ENCODE measurements at places on chromosomes 3 and 15. TPM values are rescaled to one million over a fixed set of nuclear protein-coding genes. Genes with fewer than 3 reads are reported as not detected.

Gene LAMB2
- total RNA-seq: 88.8 TPM

Gene ACTC1
- 0.48 TPM for total RNA-seq

Gene ASB14
- total RNA-seq: not detected

Gene VWA5B2
- total RNA-seq: 0.44 TPM

Gene MESP1
- total RNA-seq: 6.8 TPM

Gene IL17RD
- 0.83 TPM for total RNA-seq
